ENCODE measurements at places on chromosomes 2 and 18.
A peak's percentile ranks its signal among the peaks of the same experiment; 100 is the strongest.

DNA sequence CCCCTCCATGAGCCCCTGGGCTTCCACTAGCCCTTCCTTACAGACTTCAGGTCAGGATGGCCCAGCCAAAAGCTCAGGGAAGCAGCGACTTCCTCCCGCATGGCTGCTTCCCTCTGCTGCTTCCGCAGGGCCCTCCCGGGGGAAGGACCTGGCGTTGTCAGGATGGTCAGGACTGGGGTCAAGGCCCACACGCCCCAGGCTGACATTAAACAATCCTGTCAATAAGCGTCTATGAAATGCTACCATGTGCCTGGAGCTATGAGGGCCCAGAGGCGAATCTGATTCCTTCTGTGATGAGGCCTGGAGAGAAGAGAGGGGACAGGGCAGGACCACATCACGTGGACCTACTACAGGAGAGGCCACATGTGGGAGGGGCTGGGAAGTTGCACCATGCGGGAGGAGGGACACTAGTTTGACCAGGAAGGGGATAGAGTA lies 17.3 kb downstream of the CYS1 start:
- DNase-seq: no peak

GRCh38 chr18:62809900-62810299 lies 94.6 kb downstream of the PHLPP1 start:
- no peak for DNase-seq

DNA sequence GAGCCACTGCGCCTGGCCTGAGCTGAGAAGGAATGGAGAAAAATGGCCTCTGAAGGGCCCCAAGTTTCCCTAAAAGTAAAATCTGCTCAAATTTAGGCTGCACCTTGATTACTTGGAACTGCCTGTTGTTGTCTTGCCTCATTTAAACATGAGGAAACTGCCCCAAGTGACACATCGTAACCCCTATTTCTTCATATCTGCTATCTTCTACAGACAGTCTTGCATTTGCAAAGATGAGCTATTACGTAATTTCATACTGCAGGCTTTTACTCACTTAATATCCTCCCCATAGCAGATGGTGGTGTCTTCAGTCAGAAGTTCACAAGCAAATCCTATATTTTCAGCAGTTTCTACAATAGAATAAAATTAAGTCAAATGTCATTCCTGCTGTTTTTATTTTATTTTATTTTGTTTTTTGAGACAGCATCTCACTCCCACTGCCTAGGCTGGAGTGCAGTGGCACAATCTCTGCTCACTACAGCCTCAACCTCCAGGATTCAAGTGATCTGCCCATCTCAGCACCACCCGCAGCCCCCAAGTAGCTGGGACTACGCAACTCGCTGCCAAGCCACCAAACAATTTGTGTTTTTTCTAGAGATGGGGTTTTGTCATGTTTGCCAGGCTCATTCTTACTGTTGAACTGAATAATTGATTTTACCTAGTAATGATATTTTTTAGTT lies 45.3 kb upstream of the NARS1 start:
- no peak for DNase-seq

DNA sequence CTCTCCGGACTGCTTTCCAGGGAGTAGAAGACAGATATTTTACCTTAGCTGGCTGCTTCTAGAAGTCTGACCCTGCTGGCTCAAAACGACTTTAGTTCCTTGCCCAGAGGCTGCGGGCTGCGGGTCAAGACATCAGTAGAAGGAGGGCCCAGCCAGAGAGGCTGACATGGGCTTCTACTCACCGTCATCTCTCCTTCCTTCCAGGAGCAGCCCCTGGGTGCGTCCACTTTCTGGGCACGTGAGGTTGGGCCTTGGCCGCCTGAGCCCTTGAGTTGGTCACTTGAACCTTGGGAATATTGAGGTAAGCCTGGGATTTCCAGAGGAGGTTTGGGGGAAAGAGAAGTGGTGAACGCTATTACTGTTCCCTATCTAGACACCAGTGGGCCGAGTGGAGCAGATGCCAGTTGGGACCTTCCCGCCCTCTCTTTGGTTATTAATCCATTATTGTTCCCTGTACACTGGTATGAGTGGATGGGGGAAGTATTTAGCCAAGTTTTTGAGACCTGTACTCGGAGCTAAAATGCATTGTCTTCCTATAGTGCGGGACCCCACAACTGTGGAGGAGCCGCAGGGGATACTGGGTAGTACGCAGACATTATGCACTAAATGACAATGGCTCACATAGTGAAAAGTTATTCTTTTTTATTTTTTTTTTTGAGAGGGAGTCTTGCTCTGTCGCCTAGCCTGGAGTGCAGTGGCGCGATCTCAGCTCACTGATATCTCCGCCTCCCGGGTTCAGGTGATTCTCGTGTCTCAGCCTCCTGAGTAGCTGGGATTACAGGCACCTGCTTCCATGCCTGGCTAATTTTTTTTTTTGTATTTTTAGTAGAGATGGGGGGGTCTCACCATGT lies 26.3 kb upstream of the CASP8 start:
- peak; percentile 41 for DNase-seq

- DNase-seq: no peak
Observed at GRCh38 chr2:85945586-85945985, 56.8 kb upstream of the ST3GAL5 start.

GRCh38 chr2:206890179-206890578 lies 49.1 kb upstream of the CPO start:
- DNase-seq: no peak

DNA sequence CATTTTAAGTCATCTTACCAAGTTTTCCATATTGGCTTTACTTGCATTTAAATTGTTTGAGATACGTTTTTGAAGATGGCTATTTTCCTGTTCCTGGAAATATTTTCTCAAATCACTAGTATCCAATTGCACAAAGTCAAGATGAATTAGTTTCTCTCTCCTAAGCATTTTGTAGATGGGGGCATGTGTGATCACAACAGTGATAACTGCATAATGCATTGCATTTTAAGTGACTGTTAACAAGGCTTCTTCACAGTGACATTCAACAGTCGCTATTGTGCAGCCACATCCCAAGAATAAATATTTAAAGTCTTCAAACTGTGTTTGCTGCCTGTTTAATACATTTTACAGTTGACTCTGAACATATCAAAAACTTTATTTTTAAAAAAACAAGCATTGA lies 694.2 kb upstream of the CDH7 start:
- DNase-seq: no peak

- no peak for DNase-seq
Observed at GRCh38 chr2:5749347-5749746, 57.2 kb downstream of the SOX11 start.

GRCh38 chr2:180983468-180984242 lies 3.2 kb downstream of the UBE2E3 start:
- DNase-seq: no peak

DNA sequence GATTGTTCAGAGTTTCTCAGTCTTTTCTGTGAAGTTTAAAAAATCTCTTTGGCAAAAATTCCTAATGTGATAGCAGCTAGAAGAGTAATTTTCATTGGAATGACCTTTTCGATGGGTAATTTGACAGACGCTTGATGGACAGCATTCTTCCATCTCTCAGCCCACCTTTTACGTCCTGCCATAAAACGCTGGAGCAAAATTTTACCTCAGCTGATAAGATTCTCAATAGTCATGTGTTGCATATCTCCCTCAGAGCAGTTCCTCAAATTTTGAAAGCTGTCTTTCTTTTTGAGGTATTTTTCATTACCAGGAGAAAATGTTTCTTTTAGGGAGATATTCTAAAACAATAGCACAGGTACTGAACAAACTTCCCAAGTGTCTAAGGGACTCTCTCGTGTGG lies 441.4 kb downstream of the PARD3B start:
- no peak for DNase-seq

GRCh38 chr2:66919286-66919685 lies 477.8 kb upstream of the ETAA1 start:
- no peak for DNase-seq
